ENCODE measurements at places on chromosomes 1 and 21.

GRCh38 chr1:6996371-6996770 is 211.1 kb downstream of the CAMTA1 start:
- DNase-seq, result no peak

DNA sequence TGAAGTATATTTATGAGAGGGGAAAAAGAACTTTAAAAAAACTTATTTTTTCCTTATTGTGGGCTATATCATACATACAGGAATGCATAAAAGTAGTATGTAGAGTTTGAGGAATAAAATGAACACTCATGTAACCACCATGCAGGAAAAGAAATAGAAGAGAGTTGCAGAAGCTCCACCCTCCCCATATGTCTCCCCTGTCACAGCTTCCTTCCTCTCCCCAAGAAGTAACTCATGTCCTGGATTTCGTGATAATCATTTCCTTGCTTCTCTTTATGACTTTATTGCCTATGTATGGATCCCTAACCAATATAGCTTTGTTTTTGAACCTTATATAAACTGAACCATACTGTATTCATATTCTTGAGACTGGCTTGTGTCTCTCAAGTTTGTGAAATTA is 126.4 kb downstream of the ZZZ3 start:
- DNase-seq, result no peak

DNA sequence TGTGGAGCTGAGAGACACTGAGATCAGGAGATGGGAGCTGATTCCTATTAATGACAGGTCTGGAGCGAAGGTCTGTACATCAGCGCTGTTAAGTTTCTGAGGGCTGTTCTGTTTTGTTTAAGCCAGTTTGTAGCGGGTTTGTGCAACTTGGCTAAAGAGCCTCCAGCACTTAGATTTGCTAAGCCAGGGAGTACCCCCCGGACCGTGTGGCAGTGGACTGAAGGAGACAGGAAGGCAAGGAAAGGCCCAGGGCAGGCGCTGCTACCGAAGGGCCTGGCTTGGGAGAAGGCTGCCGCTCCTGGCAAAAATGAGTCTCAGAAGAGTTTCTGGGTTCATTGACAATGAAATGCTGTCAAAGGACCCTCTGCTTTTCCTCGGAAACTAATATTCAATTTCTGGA is 139.3 kb upstream of the ZNF644 start:
- no peak for DNase-seq

DNA sequence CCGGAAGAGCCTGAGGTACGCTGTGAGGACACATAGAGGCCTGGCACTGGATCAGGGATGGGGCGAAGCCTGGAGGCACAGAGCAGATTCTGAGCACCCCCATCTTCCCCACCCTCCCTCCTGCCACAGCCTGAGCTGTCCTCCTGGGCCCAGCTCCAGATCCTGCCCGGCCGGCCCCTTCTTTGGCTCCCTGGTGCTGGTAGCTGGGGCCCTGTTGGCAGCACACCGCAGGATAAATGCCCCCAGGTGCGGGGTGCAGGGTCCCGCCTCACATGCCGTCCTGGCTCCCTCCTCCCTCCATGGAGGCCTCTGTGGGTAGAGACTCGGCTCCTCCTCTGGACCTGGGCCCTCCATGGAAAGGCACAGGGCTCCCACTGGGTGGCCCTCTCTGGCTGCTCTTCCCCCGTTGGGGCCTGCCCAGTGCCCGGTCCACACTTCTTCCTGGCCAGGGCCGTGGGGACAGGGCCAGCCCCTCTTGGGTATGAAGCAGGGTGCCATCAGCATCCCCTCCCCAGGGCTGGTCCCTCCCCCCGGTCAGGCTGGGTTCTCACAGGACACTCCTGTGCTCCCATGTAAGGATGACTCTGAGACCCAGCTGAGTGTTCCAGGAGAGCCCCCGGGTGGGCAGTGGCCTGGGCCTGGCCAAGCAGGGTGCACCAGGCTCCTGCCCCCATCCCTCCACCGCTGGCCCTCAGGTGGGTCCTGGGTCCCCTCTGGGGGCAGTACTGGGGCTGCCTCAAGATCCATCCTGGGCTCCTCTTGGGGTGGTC is 1.1 kb upstream of the OBSCN start:
- DNase-seq, result no peak

DNA sequence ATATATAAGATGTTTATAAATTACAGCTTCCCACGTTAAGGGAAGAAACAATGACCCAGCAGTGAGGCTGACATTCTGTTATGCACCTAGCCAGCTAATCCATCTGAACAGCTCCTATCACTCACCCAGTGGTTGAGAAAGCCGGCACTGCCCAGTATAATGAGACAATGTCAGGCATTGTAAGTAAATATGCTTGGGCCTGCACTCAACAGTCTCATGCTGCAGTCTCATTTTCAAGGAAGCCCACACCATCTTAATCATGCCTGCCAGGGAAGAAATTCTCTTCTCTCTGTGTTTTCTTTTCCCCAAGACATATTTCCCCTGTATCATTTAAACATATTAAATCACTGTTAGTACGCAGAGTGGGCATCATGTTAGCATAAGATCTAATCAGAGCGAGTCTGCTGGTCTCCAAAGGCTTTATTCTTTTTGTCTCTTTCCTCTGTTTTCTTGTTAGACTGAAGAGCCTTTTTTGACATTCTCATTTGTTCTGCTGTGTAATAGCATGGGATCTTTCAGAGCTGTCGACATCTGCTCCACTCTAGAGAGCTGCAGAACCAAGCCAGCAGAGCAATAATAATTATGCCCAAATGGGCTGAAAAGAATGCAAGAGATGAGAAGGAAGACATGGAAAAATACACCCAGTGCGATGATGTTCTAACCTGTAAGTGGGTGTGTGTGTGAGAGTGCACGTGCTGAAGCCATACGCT is 67.6 kb upstream of the SLC22A15 start:
- no peak for DNase-seq

GRCh38 chr1:219088778-219089557 is 84.7 kb upstream of the LYPLAL1 start:
- DNase-seq, result no peak

DNA sequence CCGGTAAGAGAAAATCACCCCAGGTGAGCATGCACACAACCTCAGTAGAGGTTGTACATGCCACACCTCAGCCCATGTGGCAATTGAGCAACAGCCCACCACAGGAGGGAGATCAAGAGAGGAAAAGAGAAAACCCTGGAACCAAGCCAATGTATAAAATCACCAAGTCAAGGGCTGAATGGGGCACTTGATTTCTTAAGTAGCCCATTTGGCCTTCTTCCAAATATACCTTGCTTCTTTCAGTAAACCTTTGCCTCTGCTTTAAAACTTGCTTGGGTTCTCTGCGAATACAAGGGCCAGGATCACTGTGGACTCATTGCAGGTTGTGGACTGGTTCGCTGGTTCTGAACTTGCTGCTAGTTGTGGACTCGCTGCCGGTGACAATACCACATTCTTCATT is 1814.0 kb downstream of the PLA2G4A start:
- no peak for DNase-seq

- no peak for DNase-seq
Observed at GRCh38 chr1:240310226-240310925, 218.7 kb downstream of the FMN2 start.

DNA sequence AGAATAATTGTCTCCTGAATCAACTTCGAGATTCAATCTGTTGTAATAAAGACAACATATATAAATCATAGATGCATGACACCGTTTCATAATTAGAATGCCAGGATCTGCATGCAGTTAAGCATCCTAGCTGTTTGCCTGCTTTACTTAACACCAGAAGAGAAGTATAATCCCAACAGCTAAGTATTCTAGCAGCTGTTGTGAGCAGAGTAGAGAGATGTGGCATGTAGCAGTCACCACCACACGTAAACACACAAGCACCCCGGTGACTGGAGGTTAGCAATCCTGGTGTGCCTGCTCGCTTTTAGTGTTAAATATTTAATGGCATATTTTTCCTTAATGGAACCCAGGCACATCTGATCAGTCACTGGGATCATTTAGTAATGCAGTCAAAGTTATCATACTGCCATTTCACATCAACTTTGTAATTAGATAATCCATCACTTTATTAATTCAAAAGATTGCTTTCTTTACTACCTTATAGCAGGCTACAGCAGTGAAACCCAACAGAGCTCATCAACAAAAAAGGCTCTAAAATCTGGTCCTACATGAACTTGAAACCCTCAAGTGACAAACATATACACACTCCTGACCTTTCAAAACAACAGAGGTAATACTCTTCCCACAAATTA is 187.9 kb downstream of the SMYD3 start:
- DNase-seq, result no peak

GRCh38 chr21:30515681-30516080 is 13.7 kb upstream of the KRTAP19-5 start:
- DNase-seq, result no peak

DNA sequence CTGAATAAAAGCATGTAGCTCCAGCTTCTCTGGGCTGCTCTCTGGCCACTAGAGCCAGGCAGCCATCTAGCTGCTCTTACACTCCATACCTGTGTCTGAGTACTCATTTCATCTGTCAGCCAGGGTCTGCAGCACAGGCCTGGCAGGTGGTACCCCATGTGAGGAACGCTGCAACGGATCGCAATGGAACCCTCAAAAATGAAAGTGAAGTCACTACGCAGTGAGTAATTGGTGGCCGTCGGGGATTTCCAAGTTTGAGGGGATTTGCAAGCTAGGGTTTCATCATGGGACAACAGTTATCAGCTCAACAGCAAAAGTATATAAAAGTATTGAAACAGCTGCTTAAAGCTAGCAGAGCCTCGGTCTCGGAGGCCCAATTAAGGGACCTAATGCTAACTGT is 186.7 kb downstream of the HFM1 start:
- no peak for DNase-seq

DNA sequence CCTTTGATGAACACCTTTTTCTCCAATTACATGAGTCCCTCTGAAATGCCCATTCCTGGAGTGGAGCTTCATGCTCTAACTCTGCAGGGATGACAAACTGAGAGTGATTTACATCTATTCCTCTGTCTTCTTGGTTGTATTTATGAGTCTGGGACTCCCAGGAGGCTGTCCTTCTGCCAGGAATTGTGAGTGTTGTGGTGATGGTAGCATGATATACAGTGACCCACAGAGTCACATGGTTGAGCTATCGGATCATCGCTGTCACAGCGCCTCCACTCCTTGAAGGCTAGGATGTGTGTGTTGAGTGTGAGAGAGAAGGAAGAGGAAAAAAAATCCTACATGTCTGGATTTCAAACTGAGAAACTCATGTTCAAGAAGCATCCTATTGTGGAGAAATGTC is 163.4 kb upstream of the CACNA1E start:
- DNase-seq, result no peak

- DNase-seq, result no peak
Observed at GRCh38 chr1:106944721-106945120, 111.8 kb upstream of the PRMT6 start.

DNA sequence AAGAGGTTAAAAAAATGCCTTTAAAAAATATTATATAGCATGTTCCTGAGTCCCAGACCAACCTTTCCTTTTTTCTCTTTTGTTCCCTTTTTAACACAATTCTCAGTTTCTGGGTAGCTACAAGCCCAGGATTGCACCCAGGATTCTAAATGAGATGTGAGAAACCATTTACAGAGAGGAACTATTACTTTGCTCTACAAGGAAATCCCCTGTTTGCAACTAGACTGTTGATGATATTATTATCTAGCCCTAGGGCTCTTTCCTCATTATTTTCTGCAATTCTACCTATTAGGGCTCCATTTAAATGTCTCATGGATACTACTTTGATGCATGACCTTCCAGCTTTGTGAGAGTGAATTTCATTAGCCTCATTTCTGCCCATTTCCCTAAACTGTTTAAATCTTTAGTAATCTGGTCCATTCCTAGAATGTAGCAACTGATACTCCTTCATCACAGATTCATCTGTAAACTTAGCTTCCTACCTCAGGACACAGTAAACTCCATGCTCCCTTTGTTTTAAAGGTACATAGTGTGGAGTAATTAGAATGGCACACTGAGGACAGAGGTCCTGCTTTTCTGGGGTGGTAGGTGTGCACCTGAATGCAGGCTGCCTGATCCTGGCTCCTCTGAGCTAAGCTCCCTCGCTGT is 7.1 kb upstream of the KIF14 start:
- DNase-seq, result no peak

- no peak for DNase-seq
Observed at GRCh38 chr1:177983482-177984135, 13.8 kb upstream of the SEC16B start.

GRCh38 chr1:81512252-81513003 is 288.3 kb upstream of the ADGRL2 start:
- DNase-seq, result no peak

DNA sequence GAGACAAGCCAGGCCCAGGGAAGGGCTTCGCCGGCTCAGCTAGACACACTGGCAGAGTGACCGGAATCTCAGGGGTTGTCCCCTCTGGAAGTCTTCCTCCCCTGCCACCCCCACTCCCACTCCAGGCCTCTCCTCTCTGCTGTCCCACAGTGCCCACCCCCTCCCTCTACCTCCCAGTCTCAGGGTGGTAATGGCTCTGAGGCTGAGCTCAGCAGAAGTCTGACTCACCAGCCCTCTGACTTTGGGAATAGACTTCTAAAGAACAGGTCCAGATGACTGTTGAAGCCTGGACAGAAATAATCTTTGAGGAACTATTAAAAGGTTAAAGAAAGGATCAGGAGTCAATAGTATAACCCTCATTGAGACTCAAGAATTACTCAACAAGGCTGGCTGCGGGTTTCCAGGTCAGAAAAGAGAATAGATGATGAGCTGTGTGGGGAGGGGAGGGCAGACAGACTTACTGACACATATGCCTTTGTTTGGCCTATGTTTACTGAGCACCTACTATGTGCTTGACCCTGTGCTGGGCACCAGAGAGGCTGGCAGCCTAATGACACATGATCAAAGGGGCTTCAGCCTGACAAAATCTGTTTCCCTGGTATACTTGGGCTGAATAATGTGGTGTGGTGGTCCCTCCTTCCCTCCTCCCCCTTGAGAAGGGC is 8.2 kb downstream of the HCRTR1 start:
- no peak for DNase-seq

GRCh38 chr1:92442351-92442750 is 44.4 kb downstream of the GFI1 start:
- no peak for DNase-seq

GRCh38 chr1:89040315-89040626 is 17.6 kb upstream of the GBP3 start:
- no peak for DNase-seq

- peak; percentile 42 for DNase-seq
Observed at GRCh38 chr1:235999259-235999925, 65.5 kb downstream of the NID1 start.

DNA sequence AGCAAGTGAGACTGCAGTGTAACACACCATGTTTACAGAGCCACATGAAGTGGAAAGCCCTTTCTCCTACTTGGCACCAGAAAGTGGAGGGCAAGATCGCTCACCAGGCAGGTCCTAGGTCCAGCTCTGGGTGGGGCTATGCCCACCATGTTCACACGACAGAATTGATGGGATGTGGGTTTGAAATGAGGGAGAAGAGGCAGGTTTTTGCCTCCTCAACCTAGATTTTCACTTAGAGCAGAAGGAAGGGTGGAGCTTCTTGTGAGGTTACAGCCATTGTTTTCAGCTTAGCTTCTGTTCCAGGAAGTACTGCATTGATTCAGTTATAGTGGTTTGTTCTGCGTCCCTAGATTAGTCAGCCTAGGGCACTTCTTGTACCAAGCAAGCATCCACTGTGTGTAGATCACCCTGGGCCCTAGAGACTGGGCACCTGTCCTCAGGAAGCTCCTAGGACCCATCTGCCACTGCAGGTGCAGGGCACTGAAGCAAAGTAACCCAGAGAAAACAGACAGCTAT is 2.3 kb downstream of the CD53 start:
- peak; percentile 66 for DNase-seq

- no peak for DNase-seq
Observed at GRCh38 chr21:39874206-39874605, 7.0 kb downstream of the PCP4 start.

- no peak for DNase-seq
Observed at GRCh38 chr21:34020005-34020847, 53.2 kb upstream of the MRPS6 start.

GRCh38 chr21:30289215-30289614 is at the start of gene KRTAP25-1:
KRTAP25-1 (minus strand) TSS chr21:30289514; CDS start chr21:30289490, 24 bp downstream.
- no peak for DNase-seq

Data from activated CD4-positive, alpha-beta T cell treated with anti-CD3 and anti-CD28 coated beads, Interleukin-2, amount 50 U/mL, for 24 hours (primary cell).